ENCODE measurements at places on chromosomes 11 and 22.

DNA sequence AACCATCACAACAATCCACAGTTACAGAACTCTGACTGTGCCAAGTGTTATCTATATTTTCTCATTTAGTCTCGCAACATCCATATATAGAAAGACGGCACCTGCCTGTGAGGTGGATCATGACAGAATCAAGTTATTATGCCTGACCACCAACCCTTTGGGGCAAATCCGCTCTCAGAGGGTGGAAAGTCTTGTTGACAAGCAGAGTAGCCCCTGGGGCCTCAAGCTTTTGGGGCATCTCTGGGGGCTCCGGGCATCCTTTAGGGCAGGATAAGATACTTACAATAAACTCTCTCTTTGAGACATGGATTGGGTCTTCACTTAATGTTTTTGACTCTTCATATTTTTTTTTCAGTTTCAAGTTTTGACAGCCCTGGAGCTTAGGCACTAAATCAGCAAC, 150.5 kb upstream of the NAV2 start:
- DNase-seq, result no peak

DNA sequence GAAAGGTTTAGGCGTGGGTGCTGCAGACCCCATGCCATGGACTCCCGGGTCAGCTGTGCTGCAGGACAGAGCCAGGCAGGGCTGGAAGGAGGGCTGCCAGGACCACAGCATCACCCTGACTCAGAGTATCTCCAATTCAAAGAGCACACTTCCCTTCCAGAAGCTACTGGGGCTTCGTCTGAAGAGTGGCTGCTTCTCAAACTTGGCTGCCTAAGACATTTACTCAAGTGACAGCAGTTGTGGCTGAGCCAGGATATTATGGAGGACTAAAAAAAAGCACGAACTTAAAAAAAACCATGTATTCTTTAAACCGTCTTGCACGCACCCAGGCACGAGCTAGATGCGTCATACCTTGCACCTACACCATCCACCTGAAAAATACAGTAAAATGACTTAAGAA, 13.0 kb upstream of the BID start:
- no peak for DNase-seq

GRCh38 chr11:44575288-44575672, 9.8 kb downstream of the CD82 start:
- no peak for DNase-seq

- DNase-seq, result no peak
These were observed 4.7 kb upstream of the SPI1 start for GRCh38 chr11:47383071-47383470.

- DNase-seq, result no peak
These were observed 42.0 kb downstream of the FEZ1 start for GRCh38 chr11:125454047-125454446.

- DNase-seq, result no peak
These were observed 53.6 kb downstream of the BCR start for GRCh38 chr22:23233752-23234408.

- DNase-seq, result no peak
These were observed 24.2 kb downstream of the KRTAP5-5 start for GRCh38 chr11:1653541-1654387.

GRCh38 chr22:46849101-46849500, 86.7 kb downstream of the TBC1D22A start:
- DNase-seq, result no peak

- DNase-seq, result no peak
These were observed 45.0 kb downstream of the PPP6R3 start for GRCh38 chr11:68505596-68505995.

- DNase-seq, result no peak
These were observed 21.3 kb downstream of the SGSM1 start for GRCh38 chr22:24827296-24827695.

GRCh38 chr22:46654927-46655595, 34.9 kb downstream of the GRAMD4 start:
- DNase-seq, result no peak

GRCh38 chr11:2691991-2692875, 7.6 kb downstream of the KCNQ1OT1 start:
- no peak for DNase-seq

DNA sequence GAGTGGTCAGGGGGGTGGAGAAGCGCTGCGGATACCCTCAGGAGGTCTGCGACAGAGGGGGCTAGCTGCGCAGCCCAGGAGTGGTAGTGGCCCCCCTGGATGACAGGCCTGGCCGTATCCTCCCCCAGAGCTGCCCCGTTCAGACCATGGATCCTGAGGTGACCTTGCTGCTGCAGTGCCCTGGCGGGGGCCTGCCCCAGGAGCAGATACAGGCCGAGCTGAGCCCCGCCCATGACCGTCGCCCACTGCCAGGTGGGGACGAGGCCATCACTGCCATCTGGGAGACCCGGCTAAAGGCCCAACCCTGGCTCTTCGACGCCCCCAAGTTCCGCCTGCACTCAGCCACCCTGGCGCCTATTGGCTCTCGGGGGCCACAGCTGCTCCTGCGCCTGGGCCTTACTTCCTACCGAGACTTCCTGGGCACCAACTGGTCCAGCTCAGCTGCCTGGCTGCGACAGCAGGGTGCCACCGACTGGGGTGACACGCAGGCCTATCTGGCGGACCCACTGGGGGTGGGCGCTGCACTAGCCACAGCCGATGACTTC, 505 bp downstream of the NUDT22 start:
- DNase-seq, result peak; percentile 46

DNA sequence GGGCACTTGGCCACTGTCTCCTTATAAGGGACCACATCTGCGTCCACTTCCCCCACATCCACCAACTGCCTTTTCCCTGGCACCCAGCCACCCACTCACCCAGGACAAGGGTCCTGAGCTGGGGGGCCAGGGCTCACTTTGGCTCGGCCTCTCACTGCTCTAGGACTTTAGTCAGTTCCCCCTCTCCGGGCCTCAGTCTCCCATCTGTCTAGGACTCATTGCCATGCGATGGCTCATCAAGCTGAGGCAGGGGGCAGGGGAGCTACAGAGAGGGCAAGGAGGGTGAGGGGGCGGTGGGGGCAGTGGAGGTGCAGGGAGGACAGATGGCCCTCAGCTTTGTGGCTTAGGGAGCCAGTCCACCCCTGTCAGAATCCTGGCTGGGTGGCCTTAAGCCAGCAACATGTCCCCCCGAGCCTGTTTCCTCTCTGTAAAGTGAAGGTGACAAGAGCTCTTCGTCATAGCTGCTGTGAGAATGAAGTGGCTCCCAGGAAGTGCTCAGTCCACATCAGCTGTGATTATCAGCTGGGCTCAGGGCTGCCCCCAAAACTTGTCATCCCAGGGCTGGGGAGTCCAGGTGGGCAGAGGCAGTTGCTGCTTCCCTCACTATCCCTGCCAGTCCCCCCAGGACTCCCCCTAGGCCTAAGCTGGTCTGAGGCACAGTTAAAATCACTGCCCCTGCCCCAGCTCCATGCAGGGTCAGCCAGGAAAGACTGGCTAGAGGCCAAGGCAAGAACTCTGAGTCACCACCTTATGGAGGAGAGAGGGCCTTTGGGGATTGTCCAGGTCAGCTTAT, 14.9 kb downstream of the RAC2 start:
- no peak for DNase-seq
